ENCODE measurements at places on chromosomes 5 and 9. TPM values are rescaled to one million over a fixed set of nuclear protein-coding genes. Genes with fewer than 3 reads are reported as not detected.

The MARCOL gene
- not detected for total RNA-seq

The FOXD4L6 gene
- total RNA-seq: not detected

The CDH9 gene
- total RNA-seq: not detected

The SLC6A7 gene
- not detected for total RNA-seq

The ECM2 gene
- not detected for total RNA-seq

The FLT4 gene
- total RNA-seq: 1.3 TPM
